ENCODE measurements at places on chromosomes 1 and 21. TPM values are rescaled to one million over a fixed set of nuclear protein-coding genes. Genes with fewer than 3 reads are reported as not detected.

Gene A3GALT2
- total RNA-seq = not detected

Gene GABRD
- total RNA-seq = not detected

Gene RGS2
- total RNA-seq = 2.9 TPM

Gene CELA2A
- total RNA-seq = not detected

Gene HENMT1
- total RNA-seq = 3.0 TPM

Gene IFI44L
- 2.8 TPM for total RNA-seq

Gene DDR2
- total RNA-seq = 5.8 TPM

Gene SLC2A1
- total RNA-seq = 126 TPM

Gene OR14K1
- total RNA-seq = not detected

Gene CACNA1S
- total RNA-seq = not detected

Gene OR2L13
- total RNA-seq = not detected

Gene HTR6
- not detected for total RNA-seq

Gene TRIM63
- not detected for total RNA-seq

Gene GPR3
- 0.44 TPM for total RNA-seq

Gene F5
- total RNA-seq = not detected

Gene SYT14
- 1.8 TPM for total RNA-seq

Gene NES
- 250 TPM for total RNA-seq

Gene DNM3
- total RNA-seq = 3.4 TPM

Gene LCE3E
- not detected for total RNA-seq

Gene KHDRBS1
- total RNA-seq = 86.4 TPM

Gene MIXL1
- 0.10 TPM for total RNA-seq

Gene MAP10
- 1.3 TPM for total RNA-seq

Gene DESI2
- 41.3 TPM for total RNA-seq
